ENCODE measurements at places on chromosomes 2 and 18.

DNA sequence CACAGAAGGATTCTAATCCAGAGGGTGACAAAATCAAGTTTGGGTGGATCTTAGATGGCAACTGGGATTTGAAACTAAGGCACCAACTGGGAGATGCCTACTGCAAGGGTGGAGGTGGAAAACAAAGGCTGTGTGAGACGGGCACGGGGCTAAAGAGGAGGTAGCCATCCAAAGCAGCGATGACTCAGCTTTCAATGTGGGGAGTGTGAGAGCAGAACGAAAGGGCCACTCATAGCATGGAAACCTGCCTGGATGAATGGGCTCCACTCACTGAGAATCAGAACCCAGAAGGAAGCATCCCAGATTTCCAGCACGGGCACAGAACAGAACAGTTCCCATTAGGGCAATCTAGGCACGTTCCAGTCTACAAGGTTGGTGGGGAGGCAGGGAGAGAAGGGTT, 159.5 kb downstream of the COL4A4 start:
- DNase-seq: no peak

GRCh38 chr18:70491734-70492348, 203.0 kb downstream of the SOCS6 start:
- peak; percentile 22 for DNase-seq

GRCh38 chr2:50118905-50119702, 912.8 kb downstream of the NRXN1 start:
- no peak for DNase-seq

DNA sequence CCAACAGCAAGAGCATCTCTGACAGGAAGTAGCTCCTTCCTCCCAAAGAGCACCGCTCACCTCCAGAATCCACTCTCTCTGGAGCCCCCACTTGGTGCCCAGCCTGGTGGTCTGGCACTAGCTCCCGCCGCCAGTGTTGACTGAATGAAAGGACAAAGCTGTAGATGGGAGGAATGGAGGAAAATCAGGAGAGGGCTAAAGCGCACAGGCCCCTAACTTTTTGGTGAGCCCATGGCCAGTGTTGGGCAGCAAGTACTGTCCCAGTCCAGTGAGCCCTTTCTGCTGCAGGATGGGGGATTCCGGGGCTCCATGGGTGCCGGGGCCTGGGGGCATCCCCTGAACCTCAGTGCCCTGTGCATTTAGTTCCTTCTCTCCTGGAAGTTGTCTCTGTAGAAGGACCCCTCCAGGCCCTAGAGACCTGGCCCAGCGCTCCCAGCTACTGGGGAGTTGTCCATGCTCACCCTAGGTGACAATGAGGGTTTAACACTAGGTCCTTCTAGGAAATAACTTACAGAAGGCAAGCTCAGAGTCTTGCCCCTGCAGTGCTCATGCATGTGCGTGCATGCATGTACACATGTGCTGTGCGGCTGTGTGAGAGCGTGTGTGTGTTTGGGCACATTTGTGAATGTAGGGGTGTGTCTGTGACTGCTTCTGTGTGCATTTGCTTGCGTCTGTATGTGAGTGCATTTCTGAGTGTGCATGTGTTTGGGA, 33.6 kb downstream of the GLI2 start:
- no peak for DNase-seq

- DNase-seq: no peak
Observed at GRCh38 chr18:34128436-34128835, 96.3 kb downstream of the NOL4 start.

DNA sequence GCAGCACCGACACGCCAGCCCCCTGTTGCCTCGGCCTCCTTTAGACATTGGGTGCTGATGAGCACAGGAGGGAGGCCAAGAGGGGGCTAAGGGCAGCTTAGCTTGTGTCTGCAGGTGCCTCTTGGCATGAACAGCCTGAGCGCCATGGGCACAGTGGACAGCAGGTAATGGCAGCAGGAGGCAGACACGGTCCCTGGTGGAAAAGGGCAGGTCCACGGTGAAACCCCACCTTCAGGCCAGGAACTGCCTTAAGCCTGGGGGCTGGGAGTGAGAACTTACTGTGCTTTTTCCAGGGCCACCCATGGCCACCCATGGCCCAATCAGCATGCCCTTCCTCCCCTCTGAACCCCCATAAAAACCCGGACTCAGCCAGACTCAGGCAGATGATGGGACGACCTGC, 633.4 kb upstream of the TMEFF2 start:
- no peak for DNase-seq

GRCh38 chr2:121855510-121855909, 100.1 kb downstream of the TSN start:
- DNase-seq: no peak

GRCh38 chr2:9030841-9031240, 27.4 kb upstream of the MBOAT2 start:
- no peak for DNase-seq

DNA sequence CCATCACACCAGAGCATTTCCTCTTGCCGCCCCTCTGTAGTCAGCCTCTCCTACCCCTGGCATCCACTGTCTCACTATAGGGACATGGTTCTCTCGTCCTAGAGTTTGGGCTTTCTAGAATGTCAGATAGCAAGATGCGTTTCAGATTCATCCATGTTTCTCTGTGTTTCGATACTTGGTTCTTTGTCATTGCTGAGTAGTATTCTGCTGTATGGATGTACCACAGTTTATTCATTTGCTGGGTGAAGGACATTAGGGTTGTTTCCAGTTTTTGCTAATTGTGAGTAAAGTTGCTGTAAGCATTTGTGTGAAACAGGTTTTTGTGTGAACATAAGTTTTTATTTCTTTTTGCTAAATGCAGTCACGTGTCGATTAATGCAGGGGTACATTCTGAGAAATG, 3.8 kb downstream of the ZNF532 start:
- DNase-seq: no peak

- no peak for DNase-seq
Observed at GRCh38 chr2:102159295-102159694, 16.7 kb downstream of the IL1R1 start.

DNA sequence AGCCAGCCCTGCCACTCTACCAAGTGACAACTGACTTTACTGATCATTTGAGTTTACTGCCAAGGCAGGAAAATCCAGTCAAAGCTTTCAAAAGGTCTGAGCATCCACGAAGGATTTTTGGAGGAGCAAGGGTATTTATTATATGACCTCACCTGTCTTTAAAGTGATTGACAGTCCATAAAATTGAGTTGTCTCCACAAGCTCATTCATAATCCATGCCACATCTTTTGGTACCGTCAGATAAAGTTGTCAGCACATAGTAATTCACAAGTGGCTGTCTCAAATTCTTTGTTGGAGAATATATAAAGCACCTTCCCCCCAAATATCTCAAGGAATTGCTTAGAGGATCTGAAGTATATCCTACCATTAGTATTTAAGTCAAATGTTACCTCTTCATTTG, 240.5 kb downstream of the METTL4 start:
- no peak for DNase-seq

GRCh38 chr2:240021488-240022104, 3.5 kb downstream of the NDUFA10 start:
- peak; percentile 57 for DNase-seq

DNA sequence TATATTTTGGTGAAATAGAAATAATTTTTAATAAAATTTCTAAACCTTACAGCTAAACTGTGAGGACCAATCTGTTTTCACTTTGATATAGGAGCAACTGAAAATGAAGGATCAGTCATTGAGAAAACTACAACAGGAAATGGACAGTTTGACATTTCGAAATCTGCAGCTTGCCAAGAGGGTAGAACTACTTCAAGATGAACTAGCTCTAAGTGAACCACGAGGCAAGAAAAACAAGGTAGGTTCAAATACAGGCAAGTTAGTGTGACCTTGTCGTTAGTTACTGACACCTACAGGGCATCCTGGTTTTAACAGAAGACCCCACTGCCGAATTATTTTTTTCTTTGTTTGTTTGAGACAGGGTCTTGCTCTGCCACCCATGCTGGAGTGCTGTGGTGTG, 75.5 kb upstream of the STON1 start:
- no peak for DNase-seq

GRCh38 chr2:138107288-138107687, 143.0 kb downstream of the HNMT start:
- no peak for DNase-seq

DNA sequence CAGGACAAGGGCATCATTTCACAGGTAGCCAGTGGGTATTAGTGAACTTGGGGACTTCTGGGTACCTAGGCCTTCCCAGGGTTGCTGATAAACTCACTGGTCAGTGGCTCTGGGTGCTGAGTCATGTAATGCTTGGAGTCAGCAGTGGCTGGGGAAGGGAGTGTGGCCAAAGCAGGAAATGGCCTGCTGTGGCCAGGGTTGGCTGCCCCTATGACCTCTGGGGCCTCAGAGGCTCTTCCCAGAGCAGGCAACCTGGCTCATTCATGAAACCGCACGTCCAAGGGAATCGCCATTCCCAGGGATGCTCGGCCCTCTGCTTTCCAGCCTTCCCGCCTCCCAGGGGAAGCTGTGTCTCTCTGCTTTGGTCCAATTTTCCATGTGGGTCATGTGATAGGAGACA, 294.9 kb downstream of the DYSF start:
- DNase-seq: no peak

DNA sequence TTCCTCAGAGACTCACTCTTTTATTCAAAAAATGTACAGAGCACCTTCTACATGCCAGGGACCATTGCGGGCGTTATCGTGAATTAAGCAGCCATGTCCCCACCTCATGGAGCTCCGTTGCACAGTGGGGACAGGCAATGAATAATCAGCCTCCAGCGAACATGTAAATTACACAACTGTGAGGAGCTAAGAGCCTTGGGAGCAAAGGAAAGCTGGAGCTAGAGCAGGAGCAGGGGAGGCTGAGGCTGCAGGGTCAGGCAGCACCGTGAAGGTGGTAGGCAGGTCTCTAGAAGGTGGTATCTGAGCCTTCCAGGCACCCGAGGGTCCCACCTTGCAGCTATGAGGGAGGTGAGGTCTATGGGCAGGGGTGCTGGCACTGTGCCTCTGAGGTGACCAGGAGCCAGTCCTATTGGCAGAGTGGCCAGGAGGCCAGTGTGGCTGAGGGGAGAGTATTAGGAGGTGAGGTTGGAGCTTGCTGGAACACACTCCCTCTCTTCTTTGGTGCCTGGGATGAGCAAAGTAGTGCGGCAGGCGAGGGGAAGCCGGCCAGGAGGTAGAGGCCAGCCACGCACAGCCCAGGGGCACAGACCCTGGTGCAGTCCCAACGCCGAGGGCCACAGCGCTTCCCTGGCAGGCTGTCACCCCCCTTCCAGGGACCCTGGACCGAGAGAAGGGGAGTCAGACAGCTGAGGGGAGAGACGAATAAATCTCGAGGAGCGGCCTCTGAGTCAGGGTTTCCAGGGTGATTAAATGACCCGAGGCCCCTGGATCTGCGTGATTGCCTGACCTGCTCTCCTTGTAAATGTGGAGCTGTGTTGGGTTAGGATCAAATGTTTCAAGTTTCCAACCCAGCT, 167.3 kb downstream of the SEPTIN10 start:
- no peak for DNase-seq

- no peak for DNase-seq
Observed at GRCh38 chr2:164068063-164068462, 332.3 kb upstream of the FIGN start.

DNA sequence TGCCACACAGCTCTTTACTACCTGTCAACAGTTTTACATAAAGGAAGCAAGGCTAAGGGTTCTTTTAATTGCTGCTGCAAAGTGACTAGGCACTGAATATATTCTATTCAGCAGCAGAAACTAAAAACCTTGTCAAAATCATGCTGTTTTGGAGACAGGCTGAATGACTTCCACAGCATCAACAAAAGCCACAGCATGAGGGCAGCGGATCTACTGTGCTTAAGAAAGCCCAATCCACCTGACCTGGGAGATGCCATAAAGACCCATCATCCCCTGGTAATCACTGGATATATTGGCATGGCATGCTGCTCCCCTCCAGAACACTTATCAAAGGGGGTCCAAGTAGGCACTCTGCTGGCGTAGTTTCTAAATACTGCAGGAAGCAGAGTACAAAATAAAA, 715.1 kb upstream of the SLC8A1 start:
- DNase-seq: no peak

DNA sequence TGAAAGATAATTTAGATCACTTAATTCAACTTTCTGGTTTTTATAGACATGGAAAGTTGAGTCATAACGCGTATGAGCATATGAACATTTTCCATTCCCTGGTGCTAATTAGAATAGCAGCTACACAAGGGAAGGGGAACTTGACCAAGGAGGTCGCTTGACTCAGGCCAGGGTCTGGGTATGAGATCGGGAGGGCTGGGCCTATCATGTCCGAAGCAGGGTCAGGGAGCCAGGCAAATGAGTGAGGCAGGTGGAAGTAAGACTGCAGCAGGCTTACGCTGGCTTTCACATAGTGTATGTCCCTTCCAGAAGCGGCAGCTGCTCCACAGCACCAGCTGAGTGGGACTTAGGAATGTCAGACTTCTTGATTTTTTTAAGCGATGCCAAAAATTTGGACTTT, 14.7 kb downstream of the RALB start:
- DNase-seq: no peak

GRCh38 chr18:60982329-60982695, 350.9 kb upstream of the CDH20 start:
- DNase-seq: no peak

DNA sequence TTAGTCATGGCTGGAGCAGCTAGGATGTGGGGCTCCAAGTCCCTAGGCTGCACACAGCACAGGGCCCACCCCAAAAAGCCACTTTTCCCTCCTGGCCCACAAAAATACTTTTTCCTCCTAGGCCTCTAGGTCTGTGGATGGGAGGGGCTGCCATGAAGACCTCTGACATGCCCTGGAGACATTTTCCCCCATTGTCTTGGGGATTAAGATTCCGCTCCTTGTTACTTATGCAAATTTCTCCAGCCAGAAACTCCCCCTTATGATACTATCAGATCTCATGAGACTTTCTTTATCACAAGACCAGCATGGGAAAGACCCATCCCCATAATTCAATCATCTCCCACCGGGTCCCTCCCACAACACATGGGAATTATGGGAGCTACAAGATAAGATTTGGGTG, 125.9 kb downstream of the ESCO1 start:
- DNase-seq: no peak

GRCh38 chr2:6927186-6927585, 10.0 kb downstream of the RNF144A start:
- no peak for DNase-seq

DNA sequence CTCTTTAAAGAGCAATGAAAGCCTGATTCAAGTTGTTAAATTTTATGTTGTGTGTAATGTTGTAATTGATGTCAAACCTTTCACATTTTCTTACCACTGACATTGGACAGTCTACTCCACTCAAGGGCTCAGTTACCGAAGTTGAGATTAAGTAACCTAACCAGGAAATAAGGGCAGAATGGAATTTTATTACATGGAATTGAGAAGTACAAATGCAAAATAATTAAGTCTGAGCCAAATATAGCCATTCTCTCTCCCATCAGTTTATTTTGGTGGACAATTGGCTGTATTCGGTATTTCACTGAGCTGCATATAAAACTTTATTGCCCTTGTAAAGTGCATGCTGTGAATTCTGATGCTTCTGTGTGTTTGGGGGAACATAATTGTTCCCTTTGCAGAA, 231.5 kb downstream of the TTC32 start:
- DNase-seq: no peak

- no peak for DNase-seq
Observed at GRCh38 chr2:25692737-25693445, 19.5 kb upstream of the DTNB start.

Measured in naive thymus-derived CD8-positive, alpha-beta T cell (primary cell).